ENCODE measurements at places on chromosomes 7 and 10.

DNA sequence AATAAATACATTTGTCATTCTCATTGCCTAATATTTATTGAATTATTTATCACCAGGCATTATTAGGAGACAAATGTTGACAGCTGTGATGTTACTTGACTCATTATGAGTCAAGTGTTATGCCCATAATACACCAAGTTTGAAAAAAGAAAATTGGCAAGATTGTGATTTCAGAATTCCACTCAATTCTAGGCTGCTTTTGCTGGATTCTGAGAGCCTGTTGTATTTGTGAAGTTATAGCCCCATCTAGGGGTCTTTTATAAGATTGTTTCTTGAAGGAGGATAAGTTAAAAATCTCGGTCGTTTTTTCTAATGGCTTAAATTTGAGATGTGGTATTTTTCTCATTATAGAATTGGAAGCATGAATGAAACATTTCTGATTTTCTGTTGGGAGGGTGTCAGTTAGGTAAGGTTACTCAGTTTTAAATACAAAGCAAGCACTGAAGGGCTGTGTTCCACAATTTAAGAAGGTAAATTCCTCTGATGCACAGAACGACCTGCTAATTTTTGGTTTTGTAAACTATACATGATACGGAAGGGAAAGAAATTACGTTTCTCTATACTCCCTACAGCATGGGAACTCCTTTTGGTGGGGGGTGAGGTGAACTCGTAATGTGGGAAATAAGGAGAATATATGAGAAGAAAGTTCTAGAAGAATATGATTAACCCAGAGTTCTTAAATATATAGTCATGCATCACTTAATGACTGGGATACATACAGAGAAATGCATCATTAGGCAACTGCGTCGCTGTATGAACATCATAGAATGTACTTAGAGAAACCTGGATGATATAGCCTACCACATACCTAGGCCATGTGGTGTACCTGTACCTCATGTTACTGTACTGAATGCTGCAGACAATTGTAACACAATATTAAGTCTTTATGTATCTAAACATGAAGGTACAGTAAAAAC lies 2.6 kb downstream of the STK31 start:
- DNase-seq = no peak

DNA sequence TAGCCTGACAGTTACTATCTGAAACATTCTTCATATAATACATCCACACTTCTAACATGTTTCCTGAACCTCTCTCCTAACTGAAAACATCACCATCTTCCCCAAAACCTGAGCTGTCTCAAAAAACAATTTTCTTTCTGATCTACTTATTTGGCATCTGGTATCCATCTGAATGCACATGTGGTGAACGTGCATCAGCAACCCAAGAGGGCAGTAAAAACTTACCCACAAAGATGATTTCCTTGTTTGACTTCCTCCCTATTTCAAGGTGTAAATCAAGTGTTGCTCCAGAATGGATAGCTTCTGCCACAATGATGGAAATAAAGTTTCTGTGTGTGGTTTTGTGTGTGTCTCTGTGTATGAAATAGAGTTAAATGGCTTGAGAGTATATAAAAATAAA lies 500.4 kb downstream of the MAGI2 start:
- no peak for DNase-seq

GRCh38 chr7:50509459-50509858 lies 55.7 kb downstream of the DDC start:
- no peak for DNase-seq

DNA sequence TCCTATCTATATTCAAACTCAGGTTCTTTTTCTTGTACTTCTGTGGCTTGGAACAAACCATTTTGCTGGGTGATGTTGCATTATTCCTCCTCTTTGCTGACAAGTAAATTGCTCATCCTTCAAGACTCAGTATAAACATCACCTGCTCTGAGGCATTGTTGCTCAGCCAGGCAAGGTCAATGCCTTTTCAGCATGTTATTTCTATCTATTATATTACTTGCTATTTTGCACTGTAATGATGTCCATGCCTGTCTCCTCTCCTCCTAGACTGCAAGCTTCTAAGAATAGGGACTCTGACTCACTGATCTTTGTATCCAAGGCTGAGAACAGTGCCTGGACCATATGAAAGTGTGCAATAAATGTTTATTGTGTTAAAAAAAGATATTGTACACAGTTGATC lies 293.8 kb downstream of the RNLS start:
- DNase-seq = no peak

DNA sequence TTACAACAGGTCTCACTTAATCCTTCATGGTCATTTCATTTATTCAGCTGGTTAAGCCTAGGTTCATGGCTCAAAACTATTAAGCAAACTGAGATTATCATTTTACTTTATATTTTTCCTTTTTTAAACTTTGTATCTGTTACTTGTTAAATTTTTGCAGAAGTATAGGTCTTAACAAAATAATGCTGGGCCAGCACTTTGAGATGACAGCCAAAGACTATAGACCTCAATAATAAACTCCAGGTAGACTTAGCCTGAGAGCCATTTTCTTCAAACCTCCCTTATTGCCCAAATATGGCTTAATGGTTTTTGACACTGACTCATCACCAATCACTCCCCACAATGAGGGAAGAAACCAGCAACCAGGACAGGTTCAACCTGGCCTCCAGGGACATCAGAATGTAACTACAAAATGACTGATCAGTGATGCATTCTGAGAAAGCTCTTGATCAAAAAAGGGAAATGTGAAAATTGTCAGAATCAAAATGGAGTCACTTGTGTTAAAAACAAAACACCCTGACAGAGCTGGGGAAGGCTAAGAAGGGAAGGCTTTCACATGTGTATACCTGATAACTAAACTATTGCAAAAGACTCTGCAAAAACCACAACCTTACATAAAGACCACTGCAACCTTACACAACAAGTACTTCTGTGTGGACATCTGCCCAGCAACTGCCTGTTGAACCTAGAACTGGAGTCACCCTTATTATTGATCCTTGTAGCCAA lies 2.1 kb upstream of the CCDC126 start:
- DNase-seq = no peak

GRCh38 chr7:78769481-78770101 lies 683.9 kb downstream of the MAGI2 start:
- DNase-seq = no peak
